ENCODE measurements at places on chromosomes 11 and 22.

DNA sequence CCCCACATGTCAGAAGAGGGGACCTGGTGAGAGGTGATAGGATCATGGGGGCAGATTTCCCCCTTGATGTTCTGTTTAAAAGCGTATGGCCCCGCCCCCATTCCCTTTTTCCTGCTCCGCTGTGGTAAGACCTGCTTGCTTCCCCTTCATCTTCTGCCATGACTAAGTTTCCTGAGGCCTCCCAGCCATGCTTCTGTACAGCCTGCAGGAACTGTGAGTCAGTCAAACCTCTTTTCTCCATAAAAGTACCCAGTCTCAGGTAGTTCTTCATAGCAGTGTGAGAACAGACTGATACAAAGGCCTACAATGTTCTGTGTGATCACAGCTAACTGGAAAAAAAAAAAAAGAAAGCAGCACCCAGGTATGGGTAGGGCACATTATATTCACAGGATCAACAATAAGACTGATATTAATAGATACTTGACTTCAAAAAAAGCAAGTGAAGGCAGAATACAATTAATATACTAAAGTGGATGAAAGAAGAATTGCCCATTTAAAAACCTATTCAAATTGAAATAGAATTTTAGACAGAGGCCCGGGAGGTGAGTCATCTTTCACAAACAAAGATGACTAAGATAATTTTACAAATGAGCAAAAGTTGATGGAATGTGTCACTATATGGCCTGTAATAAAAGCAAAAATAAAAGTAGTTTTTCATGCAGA, 1.7 kb upstream of the OR52K1 start:
- DNase-seq: no peak

DNA sequence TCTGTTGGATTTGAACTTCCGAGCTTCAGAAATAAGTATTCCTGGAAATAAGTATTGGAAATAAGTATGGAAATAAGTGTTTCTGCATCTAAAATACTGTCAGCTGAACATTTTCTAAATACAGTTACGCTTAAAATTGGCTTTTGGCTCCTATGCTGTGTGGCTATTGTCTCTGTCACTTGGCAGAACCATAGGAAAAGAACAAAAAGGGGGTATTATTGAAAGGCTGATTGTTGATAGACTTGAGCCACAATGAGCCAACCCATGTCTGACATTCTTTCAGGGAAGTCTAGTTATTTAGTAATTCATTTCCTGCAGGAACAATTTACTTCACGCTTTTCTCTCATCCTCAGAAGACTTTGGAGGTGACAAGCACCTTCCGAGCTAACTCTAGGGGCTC, 32.5 kb upstream of the LARGE1 start:
- DNase-seq: no peak

- DNase-seq: no peak
These were observed 186.9 kb downstream of the EFCAB6 start for GRCh38 chr22:43625242-43625641.

DNA sequence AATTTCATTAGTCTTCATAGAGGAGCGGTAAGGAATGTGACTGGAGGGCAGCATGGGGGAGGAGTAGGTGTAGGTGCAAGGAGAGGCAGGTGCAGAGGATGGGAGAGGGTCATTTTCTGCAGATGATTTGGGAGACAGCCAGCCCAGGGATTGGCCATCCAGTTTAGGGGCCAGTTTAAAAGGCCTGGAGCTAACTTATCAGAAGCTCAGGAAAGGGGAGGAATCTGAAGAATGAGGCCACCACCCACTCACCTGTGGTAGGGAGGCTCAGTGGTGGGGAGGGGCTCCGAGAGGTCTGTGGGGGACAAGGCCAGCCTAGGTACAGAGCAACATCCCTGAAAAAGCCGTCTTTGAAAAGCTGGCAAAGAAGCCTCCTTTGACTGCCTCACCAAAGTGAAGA, 110.8 kb upstream of the TMEM45B start:
- no peak for DNase-seq

GRCh38 chr11:22808571-22809197, 20.9 kb downstream of the SVIP start:
- no peak for DNase-seq

DNA sequence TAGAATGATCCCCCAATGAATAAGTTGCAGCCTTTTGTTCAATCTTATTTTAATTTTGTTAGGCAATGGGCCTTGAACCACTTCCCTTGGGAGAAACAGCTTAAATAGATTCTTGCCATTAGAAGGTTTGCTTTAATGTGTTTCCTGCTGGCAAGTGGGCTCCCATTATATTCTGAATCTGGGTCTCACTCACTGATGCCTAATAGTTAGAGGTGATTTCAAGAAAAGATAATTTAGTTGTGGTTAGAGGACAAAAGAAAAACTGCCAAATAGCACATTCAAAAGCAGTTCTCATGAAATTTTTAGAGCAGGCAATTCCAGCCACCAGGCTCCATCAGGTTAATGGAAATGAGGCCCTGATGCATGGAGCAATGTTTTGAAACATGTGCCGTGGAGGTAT, 362.6 kb upstream of the CHORDC1 start:
- DNase-seq: no peak

- DNase-seq: no peak
These were observed 308.0 kb downstream of the OPCML start for GRCh38 chr11:133224271-133224670.

DNA sequence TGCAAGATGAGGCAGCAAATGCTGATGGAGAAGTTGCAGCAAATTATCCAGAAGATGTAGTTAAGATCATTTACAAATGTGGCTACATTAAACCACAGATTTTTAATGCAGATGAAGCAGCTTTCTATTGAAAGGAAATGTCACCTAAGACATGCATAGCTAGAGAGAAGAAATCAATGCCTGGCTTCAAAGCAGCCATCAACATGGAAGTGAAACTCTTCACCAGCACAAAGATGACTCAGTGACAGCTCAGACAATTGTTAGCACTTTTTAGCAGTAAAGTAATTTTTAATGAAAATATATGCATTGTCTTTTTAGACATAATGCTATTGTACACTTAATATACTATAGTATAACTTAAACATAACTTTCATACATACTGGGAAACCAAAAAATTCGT, 71.4 kb downstream of the FANCF start:
- DNase-seq: no peak

GRCh38 chr11:7019500-7020182, 505 bp downstream of the ZNF214 start:
- peak; percentile 86 for DNase-seq

GRCh38 chr11:46099963-46100316, 21.3 kb downstream of the PHF21A start:
- no peak for DNase-seq

DNA sequence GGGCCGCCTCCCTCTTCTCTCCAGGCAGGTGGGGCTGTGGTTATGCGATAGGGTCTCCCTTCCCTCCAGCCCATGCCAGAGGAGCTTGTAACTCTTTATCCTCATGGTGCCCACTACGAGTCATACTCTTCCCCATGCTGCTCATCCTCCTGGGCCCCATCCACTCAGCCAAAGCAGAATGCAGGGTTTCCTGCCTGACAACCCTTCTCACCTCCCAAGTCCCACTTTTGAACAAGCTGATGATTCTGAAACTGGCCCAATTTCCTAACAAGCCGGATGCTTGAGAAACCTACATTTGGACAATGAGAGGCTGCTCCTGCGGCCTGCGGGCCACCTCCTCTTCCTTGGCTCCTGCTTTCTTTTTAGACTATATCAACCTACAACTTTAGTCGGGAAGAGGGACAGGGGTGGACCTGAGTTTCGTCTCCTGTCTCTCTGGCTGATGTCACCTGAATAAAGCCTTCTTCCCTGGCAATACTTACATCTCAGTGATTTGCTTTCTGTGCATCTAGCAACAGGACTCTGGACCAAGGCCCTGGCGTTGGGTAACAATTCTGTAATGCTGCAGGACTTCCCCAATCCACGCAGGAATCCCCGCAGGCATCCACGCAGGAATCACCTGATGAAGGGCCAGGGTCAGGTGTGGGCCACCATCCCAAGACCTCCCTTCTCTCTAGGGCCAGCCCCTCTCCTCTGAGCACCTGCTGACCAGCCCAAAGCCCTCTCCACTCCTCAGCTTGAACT, 1.5 kb upstream of the NDUFS8 start:
- no peak for DNase-seq

GRCh38 chr11:88250566-88251242, 75.5 kb upstream of the RAB38 start:
- DNase-seq: peak; percentile 65

DNA sequence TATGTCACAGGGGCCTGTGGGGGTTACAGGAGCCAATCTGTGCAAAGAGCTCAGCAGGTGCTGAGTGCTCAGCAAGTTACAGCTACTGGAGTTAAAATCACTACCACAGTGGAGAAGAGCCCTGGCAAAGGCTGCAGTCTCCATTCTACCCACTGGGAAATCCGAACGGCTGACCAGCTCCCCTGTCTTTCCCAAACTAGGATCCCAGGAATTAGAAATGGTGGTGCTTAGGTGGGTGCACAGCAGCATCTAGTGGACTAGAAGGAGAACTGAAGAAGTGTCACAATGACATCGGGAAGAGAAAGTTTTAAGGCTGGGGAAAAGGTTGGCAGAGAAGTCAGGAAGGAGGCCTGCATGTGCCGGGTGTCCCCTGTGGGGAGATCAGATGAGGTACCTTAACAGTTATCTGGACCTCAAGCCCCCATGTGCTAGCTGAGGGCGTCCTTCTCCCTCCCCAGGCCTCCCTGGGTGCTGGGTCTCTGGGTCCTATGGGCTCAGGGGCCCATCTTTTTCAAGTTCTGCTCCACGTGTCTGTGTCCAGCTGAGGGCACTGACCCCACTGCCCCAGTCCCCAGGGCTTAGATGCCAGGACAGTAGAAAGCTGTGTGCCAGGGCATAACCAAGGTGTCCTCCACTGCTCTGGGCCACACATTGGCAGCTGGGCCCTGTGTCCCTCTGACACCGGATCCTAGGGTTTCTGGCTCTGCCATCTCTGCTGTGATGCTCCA, 1.9 kb downstream of the PIWIL3 start:
- DNase-seq: no peak

- DNase-seq: peak; percentile 25
These were observed 40.6 kb upstream of the GNAZ start for GRCh38 chr22:23029521-23030228.

GRCh38 chr11:63537293-63538101, 889 bp downstream of the PLAAT4 start:
- DNase-seq: no peak

GRCh38 chr11:65206441-65206841, 24.7 kb downstream of the CAPN1 start:
- no peak for DNase-seq

DNA sequence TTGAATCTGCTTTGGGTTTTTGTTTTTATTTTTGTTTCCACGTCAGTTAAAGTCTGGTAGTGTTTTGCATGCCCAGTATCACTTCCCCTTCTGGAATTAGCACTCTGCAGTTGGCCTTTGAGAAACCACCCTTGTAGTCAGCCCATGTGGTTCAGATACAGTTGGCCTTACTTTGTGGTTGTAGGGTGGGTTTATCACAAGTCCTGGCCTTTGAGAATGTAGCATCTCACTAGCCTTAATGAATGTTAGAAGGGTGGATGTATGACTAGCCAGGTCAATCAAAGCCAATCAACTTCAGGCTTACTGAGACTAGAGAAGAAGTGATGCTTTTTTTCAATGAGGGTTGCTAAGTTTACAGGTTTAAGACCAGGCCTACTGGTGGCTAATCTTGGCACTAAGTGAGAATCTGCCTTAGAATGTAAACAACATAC, 19.8 kb downstream of the ARL14EP start:
- DNase-seq: no peak

DNA sequence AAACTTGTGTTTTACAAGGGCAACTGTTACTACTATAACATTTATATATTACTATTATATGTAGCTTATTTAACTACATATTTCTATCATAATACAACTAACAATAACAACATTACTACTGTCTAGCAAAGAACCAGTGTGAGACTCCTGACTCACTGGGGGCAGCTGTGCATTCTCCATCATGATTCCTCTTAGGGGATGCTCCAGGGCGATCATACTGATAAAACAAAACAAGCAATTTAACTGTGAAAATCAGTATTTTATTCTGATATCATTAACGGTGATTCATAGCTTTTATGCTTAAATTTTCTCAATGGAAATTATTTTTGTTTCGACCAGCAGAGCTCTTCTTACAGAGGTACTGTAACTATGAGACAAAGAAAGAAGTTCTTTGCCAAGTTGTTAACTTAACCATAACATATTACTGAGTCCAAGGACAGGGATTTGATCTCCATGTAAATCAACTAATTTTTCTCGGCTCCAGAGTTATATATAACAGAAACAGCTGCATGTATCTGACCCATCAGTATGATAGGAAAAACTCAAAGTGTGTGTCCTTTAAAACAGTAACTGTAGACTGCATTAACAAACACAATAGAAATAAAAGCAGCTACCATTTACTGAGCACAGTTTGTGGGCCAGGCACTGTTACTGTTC, 24.8 kb upstream of the FNBP4 start:
- no peak for DNase-seq

GRCh38 chr11:57124917-57125316, 56.8 kb upstream of the LRRC55 start:
- no peak for DNase-seq

DNA sequence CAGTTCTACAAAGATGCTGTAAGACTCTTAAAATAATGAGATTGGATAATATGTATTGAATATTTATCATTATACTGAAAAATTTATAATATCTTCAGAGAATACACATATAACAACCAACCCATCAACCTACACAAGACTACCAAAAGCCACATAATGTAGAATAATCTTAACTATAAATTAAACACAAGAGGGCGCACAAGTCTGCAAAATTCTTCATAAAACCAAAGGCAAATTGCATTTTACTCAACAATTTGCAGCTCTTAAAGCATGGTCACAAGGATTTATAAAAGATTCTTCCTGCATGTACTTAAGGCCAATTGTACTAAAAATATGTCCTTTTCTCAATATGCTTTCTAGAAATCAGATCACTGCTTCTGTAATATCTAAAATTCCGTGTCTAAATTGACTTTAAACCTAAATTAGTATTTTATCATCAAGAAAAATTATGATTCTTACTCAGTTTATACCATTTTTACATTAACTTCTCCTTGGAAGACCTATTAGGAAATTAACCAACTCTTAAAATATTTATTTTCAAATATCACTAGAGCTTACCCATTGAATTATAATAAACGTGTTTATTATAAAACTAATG, 79.0 kb downstream of the TTC28 start:
- DNase-seq: peak; percentile 65

- no peak for DNase-seq
These were observed 42.9 kb upstream of the AKIP1 start for GRCh38 chr11:8867931-8868631.

DNA sequence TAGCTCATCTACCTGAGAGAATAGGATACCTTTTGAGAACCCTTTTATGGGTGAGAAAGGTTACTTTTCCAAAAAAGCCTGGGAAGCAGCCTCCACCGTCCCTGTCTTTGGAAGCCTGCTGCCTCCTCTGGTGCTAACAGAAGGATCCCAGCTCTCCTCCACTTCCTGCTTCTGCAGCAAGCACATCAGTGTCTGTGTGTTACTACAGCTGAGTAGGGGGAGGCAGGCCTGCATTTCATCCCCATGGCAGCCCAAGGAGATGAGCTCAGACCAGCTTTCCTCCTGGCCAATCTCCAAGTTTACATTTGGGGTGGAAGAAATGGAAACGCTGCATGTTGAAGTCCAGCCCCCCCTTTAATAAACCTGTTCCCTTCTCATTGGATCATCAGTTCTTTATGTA, 7.4 kb upstream of the CCDC34 start:
- peak; percentile 36 for DNase-seq

GRCh38 chr11:41256041-41256440, 203.4 kb downstream of the LRRC4C start:
- peak; percentile 64 for DNase-seq

- DNase-seq: no peak
These were observed 10.6 kb downstream of the CDPF1 start for GRCh38 chr22:46239261-46240048.

Data from NCI-H1417 (cell line).